Activated naive CD8-positive, alpha-beta T cell treated with anti-CD3 and anti-CD28 coated beads, Interleukin-2, amount 50 U/mL, for 16 hours (primary cell): ENCODE measurements at places on chromosomes 1 and 21.

DNA sequence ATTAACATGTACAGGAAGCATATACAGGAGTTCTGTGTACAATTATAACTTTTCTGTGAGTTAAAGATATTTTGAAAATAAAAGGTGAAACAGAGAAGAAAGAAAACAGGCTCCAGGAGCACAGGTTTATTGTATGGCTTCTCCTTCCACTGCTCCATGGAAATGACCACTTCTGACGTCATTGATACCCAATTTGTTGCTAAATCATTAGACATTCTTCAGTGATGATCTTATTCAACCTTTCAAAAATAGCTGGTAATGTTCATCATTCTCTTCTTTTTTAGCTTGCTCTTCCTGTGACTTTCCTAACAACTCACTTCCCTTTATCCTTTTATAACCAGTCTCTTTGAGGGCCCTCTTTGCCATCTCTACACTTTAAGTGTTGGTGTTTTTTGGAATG lies 77.8 kb downstream of the KCNK2 start:
- no peak for DNase-seq

GRCh38 chr1:91098299-91098906 lies 76.6 kb upstream of the ZNF644 start:
- no peak for DNase-seq

GRCh38 chr1:225652729-225653462 lies at the start of gene ENAH:
TSS of gene ENAH (minus strand) at chr1:225653123. CDS start at chr1:225652690, 433 bp downstream.
- DNase-seq = no peak

DNA sequence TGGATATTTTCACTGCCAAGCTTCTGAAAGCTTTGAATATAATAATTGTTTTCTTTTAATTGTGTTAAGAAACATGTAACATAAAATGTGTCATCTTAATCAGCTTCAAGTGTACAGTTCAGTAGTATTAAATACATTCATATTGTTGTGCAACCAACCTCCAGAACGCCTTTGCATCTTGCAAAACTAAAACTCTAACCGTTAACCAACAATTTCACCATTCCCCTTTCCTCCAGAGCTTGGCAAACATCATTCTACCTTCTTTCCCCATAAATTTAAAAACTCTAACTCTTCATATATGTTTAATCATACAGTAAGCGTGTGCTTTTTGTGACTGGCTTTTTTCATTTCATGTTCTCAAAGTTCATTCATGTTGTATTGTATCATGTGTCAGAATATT lies 2.1 kb downstream of the MNDA start:
- DNase-seq = no peak

GRCh38 chr1:152412756-152413155 lies 1.3 kb downstream of the CRNN start:
- DNase-seq = no peak

GRCh38 chr1:22619252-22619651 lies 17.2 kb upstream of the C1QA start:
- no peak for DNase-seq

DNA sequence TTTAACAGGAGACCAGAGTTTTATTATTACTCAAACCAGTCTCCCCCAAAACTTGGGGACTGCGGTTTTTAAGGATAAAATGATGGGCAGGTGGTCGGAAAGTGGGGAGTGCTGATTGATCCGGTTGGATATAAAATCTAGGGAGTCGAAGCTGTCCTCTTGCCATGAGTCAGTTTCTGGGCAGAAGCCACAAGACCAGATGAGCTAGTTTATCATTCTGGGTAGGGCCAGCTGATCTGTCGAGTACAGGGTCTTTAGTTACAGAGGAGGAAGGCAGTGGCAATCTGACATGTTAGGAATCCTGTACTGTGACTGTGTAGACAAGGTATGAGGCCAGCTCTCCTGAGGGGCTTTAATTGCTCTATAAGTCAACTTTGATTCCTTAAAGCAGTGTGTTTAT lies 22.9 kb upstream of the FOXE3 start:
- DNase-seq = no peak

DNA sequence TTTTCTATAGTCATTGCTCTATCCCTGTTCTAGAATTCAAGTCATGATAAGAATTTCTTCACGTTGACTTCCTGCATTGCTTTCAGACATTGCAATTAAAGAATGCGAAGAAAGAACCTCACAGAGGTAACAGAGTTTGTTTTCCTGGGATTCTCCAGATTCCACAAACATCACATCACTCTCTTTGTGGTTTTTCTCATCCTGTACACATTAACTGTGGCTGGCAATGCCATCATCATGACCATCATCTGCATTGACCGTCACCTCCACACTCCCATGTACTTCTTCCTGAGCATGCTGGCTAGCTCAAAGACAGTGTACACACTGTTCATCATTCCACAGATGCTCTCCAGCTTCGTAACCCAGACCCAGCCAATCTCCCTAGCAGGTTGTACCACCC lies 10.6 kb downstream of the APCS start:
- no peak for DNase-seq

DNA sequence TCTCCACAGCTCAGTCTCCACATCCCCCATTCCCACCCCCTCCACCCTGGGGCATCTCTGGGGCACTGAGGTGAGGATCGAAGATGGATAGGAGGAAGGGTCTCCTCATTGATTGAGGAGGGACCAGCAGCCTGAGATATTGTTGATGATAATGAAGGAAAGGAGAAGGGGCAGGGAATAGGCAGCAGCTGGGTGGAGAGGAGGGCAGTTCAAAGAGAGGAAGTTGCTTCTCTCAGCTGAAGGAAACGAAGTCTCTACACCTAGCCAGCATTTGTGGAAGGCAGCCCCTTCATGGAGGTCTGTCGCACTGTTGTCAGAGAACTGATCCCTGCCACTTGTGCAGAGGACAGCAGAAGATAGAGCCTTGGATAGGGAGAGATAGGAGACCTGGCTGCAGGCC lies 5.7 kb downstream of the KNCN start:
- DNase-seq = no peak

- peak; percentile 75 for DNase-seq
Observed at GRCh38 chr1:19918057-19918456, 5.4 kb downstream of the PLA2G2E start.

DNA sequence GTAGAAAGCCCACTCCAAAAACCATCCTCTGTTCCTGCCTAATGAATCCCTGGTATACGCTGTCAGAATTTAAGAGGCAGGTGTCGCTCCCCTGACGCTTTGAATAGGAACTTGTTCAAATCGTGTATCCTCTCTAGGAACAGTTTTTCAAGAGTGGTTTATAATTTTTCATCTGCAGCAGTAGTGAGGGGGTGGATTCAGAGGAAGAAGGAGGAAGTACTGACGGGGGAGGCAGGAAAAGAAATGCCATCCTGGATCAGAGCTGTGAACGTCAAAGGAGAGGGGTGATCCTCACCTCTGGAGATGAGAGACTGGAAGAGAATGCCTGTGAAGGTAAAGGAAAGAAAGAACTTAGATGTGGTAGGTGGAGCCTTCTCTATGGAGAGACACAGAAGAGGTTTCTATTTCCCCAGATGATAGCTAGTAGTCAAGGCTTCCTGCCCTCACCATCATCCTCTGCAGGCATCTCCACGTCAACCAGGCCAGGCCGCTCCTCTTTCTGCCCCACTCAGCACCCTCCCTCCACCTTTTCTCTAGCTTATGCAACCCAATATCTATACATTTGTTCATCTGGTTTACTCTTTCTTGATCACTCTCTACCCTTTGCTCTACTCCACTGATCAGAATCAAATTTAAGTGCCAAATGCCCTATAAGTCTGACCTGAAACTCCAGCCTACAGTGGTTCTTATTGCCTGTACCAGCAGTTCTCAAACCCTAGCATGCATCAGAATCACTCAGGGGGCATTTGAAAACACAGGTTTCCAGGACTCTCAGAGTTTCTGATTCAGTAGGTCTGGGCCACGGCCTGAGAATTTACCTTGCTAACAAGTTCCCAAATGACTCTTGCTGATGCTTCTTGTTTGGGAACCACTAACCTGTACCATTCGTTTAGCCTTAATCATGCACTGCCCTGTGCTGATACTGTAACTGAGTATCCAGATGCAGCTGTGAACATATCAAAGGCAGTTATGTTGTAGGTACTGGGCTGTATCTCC lies 13.1 kb upstream of the BCL9 start:
- no peak for DNase-seq

DNA sequence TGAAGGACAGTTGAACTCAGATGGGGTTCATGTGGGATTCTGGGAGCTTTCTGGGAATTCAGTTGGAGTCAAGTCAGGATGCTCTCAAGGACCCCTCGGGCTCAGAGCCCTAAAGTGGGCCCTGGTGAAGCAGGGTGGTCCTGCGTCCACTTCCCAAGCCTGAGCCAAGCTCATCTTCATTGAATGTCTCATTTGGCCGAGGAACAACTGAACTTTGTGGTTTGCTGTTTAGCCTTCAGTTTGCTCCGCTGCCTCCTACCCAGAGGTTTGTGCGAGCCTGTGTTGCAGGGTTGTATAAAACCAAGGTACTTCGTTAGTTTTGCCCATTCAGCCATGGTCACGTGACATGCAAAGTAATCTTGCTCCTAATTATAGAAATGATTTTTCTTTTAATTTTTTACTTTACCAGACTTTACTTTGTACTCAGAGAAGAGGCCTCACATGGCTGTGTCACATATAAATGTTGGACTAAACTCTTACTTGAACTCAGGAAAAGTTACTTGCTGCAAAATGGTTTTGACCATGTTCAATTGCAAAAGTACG lies 49.7 kb downstream of the B3GALT5 start:
- no peak for DNase-seq

DNA sequence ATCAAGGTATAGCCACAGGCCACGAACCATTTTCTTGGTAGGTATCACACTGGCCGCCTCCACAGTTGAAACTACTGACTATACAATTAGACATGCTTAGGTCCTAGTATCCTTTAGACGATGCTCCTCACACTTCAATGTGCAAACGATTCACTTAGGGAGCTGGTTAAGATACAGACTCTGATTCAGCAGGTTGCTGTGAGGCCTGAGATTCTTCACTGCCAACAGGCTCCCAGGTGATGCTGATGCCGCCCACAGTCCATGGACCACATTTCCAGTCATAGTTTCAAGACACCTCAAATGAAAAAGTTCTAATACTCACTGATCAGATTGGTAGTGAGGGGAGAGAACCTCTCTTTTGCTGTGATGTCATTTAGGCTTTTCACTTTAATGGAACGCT lies 6.8 kb downstream of the ATP5PO start:
- DNase-seq = no peak

DNA sequence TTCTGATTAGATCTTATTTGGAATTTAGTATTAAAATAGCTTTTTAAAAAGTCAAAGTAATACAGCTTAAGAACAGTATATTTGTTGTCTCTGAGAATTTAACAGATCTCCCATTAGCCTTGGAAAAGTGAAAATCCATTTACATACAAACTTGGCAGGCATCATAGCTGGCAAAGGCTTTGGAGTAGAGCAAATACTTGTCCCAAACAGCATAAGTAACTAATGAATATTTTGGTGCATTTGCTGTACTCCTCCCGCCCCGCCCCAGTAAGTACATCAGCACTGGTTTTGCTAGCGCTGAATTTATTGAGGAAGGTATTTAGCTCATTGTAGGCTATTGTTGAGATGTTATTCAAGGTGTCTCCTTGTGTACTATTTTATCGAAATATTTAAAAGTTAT lies 417.7 kb upstream of the KAZN start:
- DNase-seq = no peak

- no peak for DNase-seq
Observed at GRCh38 chr21:45016031-45016405, 58.4 kb upstream of the ADARB1 start.

DNA sequence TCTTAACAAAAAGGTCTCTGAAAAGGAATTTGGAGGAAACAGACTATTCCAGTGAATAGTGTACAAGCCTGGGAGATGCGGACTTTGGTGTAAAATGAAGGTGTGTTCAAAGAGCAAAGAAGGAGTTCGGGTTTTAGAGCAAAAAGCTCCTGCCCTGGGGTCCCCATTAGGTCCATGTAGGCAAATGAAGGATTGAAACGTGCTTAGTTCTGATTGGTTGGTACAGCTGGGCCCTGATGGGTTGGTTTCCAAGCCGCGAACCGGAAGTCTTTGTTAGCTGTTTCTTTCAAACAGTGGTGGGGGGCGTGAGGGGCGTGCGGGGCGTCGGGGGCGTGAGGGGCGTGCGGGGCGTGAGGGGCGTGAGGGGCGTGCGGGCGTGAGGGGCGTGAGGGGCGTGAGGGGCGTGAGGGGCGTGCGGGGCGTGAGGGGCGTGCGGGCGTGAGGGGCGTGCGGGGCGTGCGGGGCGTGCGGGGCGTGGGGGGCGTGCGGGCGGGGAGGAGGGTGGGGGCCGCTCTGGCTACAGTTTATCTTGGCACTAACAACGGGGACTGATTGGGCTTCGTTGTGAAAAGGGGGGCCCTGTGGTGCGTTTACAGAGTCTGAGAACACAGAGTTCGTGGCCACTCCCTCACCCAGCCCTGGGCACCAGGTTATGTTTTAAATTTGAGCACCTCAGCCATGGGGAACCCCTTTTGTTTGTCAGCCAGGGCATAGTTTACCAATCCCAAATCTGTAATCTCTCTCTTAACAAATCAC lies 29.4 kb downstream of the LRRC3 start:
- no peak for DNase-seq

DNA sequence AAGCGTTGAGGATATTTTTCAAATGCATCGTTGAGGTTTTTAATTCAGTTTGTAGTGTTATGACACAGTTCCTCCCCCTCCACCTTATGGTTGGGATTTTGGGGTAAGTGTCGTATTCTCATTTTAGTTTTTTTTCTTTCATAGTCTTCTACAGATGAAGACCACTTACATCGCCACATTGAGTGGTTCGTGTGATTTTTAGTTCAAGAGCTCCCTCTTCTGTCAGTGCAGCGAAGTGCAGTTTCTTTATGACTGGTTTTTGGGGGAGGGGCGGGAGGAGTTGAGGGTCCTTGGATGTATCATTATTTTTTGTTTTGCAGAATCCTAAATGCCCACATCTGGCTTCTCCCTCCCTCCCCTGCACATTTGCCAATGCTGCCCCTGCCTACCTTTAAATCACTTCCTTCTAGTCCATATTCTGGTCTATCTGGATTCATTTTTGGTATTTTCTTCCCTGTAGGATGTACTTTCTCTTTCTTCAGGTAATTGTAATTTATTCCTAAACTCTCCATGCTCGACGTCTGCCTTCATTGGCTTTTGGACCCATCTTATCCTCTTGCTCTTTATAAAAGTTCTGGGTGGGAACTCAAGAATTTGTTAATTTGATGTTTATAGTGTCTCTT lies 433.1 kb downstream of the CAMTA1 start:
- DNase-seq = no peak

GRCh38 chr1:89953929-89954328 lies 41.0 kb upstream of the ZNF326 start:
- DNase-seq = no peak
